ENCODE measurements at places on chromosomes 3 and 15.

GRCh38 chr3:50112462-50112861 is 23.7 kb downstream of the RBM5 start:
- DNase-seq: no peak

DNA sequence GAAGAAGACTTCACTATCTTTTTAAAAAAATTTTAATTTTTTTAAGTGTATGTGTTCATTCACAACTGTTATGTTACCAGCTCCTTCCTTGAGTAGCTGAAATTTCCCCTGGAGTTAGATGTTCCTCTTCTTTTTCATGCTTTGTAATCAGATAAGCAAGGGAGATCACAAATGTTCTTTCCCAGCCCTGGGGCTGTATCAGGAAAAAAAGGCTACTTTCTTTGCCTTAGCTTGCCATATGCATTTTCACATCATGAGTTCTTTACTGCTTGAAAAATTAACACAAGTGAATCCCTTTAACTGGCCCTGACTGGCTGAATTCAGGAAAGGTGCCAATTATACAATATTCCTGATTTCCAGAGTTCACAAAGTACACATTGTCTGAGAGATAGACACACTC is 353.2 kb upstream of the ATP11B start:
- no peak for DNase-seq

GRCh38 chr15:71117714-71118305 is 2.5 kb downstream of the THSD4 start:
- DNase-seq: no peak

GRCh38 chr3:152176998-152177397 is 91.7 kb upstream of the MBNL1 start:
- no peak for DNase-seq

DNA sequence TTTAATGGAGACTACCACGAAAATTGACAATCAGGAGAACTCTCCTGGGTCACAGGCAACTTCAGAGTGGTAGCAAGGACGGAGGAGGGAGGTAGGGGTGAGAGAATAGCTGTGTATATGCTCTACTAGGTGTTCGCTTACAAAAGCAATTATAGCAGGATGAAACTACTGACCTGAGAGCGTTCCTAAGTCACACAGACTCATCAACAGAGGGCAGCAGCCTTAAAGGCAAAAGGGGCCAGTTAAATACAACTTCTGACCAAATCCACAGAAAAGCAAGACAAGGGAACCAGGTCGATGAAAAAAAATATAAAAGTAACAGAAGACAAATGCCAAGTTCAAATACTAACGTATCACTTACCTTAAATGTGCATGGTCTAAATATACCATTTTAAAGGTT is 894.6 kb downstream of the PLOD2 start:
- DNase-seq: no peak

DNA sequence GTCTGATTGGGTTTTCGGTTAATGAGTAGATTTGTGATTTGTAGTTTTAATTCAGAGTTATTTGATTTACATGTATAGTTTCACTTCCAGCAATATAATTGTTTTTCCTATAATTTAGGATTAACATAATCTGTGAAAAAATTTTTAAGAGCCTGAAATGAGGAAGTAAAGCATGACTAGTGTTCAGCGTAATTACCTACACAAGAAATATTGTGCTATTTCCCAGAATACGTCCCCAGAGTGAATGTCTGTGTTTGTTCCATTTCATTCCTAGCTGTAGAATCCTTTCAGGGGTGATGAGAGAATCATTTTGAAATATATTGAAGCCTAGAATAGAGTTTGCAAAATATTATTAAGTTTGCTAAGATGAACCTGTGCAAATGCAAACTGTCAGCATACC is 247.1 kb downstream of the BBX start:
- DNase-seq: no peak

DNA sequence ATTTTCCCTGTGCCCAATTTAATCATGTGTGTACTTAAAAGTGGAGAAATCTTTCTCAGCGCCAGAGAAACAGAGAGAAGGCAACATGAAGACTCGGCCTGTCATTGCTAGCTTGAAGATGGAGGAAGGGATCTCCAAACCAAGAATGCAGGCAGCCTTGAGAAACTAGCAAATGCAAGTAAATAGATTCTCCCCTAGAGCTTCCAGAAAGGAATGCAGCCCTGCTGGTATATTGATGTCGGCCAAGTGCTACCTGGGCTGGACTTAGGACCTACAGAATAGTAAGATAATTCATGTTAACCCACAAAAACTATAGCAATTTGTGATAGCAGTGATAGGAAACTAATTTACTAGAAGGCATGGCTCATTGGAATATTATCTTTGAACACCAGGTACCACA is 150.9 kb upstream of the ABI3BP start:
- no peak for DNase-seq

- DNase-seq: no peak
These were observed 125.6 kb downstream of the VPS8 start for GRCh38 chr3:184937611-184938010.

- no peak for DNase-seq
These were observed 110.8 kb downstream of the PLCL2 start for GRCh38 chr3:16995601-16996000.

DNA sequence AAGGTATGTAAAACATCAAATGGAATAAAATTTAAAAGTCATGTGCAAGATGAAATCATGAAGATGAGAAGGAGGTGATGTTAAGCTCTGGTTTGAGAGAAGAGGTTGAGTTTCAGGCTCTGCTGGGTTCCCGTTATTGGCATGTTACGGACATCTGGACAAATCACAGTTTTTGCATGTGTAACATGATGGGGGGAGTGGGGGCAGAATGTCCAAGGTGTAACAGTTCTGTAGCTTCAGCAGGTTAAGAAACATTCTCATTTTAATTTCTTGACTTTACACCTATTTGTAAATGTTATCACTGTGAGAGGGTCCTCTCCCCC is 17.2 kb downstream of the TRIM71 start:
- DNase-seq: no peak

GRCh38 chr3:48299746-48300712 is 33.4 kb downstream of the SPINK8 start:
- peak; percentile 52 for DNase-seq

DNA sequence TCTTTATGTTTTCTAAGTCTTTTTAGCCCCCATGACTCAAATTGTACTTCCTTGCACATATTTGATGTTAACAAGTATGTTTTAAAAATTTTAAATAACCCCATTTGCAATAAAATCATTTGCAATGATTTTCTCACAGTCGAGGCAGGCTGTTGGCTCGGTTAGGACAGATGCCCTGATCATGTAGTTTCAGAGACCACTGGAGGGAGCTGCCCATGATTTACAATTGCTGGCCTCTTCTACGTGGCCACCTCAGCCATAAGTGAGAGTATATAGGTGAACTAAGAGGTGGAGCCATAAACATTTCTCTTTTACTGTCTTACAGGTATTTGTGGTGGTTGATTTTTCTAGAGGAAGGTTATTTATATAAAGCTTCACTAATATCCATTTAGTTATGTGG is 1.7 kb downstream of the DTWD1 start:
- DNase-seq: no peak

- DNase-seq: no peak
These were observed 84.1 kb downstream of the ABHD5 start for GRCh38 chr3:43774799-43775198.

GRCh38 chr3:171254315-171254714 is 205.9 kb downstream of the TNIK start:
- DNase-seq: no peak

DNA sequence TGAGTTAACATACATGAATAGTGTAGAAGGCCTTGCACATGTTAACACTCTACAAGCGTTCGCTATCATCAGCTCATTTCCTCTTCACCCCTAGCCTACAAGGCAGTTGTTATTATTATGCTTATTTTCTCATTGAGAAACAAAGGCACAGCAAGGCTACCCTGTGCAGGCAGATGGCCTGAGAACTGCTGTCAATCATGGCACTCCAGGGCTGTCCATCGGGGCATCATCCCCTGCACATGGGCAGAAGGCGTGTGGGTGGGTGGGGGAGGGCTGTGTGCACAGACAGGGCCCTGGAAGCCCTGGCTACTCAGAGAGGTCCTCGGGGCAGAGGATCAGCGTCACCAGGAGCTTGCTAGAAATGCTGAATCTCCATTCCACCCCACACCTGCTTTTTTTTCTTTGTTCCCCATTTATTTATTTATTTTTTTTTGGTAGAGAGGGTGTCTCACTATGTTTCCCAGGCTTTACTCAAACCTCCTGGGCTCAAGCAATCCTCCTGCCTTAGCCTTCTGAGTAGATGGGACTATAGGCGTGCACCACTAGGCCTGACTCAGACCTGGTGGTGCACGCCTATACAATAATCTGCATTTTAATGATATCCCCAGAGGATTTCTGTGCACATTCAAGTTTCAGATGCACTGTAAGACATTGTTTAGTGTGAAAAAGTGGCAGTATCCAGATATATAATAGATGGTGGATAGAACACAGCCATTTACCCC is 9.6 kb upstream of the ZXDC start:
- DNase-seq: no peak

GRCh38 chr3:30550246-30550645 is 56.2 kb upstream of the TGFBR2 start:
- DNase-seq: no peak

DNA sequence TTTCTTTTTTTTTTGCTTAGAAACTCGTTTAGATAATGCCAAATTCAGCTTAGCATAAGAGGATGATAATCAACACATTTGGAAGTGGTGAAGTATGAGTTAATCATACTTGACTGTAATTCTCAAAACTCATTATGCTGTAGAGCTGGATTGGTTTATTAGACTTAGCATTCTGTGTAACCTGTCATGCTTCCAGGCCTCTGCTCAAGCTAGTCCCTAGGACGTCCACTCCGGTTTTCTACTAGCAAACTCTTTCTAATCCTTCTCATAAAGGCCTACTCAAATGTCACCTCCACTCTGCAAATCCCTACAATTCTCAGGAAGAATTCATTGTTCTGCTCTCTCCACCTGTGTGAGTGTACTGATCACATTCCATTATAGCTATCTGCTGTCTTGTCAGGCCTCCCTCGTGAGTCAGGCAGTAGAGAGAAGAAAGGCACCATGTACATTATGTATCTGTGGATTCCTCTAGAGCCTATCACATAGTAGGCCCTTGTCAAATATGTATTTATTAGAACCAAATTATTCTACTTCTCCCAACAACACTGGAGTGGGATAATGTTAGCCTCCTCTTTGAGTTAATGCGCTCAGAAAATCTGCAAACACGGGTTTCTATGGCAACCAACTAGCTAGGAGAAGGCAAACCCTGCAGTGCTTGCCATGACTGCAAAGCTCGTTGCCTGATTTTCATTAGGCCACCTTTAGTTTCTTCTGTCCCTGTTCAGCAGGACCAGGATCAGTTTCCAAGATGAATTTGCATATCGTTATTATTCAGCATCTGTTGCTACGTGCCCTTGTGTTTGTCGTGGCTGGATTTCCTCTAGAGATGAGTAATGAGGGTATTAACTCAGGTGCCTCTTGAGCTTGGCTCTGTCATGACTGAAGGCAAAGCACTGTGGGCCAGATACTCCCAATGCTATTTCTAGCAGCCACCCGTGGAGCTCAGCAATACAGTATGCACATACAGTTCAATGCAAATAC is 30.7 kb downstream of the ATP13A5 start:
- DNase-seq: no peak

- no peak for DNase-seq
These were observed 141.7 kb upstream of the LRIG1 start for GRCh38 chr3:66642484-66642883.

- DNase-seq: peak; percentile 74
These were observed 2.2 kb downstream of the MAPK6 start for GRCh38 chr15:52021128-52021671.

DNA sequence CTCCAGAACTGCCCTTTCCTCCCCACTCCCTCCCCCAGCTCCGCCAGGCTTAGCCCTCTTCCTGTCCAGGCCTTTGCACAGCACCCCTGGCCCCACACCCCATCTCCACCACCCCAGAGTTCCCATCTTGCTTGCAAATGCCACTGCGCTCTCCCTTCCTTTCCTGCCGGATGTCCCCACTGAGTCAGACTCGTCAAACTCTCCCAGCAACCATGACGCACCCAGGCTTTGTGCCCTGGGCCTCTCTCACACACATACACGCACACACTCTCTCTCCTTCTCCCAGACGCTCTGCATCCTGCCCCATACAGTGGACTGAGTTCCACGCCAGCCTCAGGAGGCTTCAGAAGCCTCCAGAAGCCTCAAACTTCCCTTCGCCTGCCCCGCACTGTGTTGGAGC is 2.8 kb upstream of the CCDC9B start:
- DNase-seq: no peak

GRCh38 chr3:168052515-168052914 is 43.2 kb downstream of the GOLIM4 start:
- DNase-seq: no peak

Data from CD4-positive, alpha-beta T cell treated with Interleukin-10 for 1 hour (primary cell).